Urinary bladder (tissue), 4 donors: ENCODE measurements at places on chromosomes 1 and 21.

DNA sequence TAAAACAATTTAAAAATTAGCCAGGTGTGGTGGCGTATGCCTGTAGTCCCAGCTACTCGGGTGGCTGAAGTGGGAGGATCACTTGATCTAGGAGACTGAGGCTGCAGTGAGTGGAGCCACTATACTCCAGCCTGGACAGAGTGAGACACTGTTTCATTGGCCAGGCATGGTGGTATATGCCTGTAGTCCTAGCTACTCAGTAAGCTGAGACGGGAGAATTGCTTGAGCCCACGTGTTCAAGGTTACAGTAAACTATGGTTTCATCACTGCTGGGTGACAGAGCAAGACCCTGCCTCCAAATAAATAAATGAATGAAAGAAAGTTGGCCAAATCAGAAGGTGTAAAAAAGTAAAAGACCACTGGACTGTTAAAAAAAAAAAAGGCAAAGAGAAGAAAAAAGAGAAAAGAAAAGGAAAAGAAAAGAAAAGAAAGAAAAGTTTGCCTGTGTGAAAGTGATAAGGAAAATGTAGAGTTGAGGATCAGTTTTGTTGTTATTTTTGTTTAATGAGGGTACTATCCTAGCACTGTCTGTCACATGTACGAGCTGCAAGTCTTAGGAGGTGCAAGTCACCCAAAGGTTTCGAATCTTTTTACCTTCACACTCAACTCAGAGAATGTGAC is 52.3 kb downstream of the LUZP1 start:
- DNase-seq = no peak

- no peak for DNase-seq
Observed at GRCh38 chr1:157163273-157164127, 25.3 kb upstream of the ETV3 start.

DNA sequence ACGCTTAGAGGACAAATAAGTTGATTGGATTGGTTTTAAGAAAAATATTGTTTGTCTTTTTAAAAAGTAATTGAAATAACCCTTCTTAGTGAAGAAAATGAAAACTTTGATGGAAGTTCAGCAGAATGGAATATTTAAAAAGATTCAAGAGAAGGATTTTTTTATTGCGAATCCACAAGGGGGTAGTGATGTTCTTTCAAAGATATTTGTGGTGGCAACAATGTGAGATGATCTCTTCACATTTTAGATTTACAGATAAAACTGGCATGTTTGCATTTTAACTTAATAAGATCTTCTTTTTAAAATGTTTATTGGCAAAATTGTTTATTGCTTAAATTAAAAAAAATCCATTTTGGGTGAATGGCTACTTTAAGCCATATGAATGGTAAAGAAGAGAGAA is 8.9 kb downstream of the CAMTA1 start:
- DNase-seq = no peak

DNA sequence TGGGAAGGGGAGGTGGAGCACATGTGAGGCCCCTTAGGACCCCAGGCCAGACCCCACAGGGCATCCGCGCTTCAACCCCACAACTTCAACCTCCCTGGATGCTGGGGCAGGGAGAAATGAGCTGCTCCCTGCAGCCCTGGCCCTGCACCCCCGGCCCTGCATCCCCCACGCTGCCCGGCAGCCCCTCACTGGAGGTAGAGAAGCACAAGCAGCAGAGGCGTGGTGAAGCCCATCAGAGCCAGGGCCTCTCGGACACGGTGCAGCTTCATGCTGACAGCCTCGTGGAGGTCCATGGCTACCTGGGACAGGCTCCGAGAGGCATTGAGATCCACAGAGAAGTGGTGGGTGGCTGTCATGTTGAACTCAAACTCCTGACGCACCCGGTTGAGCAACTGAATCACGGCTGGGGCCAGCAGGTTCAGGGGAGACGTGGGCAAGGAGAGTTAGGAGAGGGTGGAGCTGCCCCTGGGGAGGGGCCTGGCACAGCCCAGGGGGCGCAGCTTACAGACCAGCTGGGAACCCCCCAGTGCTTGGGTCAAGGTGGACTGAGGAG is 3.3 kb downstream of the DCST2 start:
- no peak for DNase-seq

- no peak for DNase-seq
Observed at GRCh38 chr21:42878678-42878992, 704 bp downstream of the WDR4 start.

GRCh38 chr1:32997381-32997891 is 32.8 kb upstream of the RNF19B start:
- no peak for DNase-seq

DNA sequence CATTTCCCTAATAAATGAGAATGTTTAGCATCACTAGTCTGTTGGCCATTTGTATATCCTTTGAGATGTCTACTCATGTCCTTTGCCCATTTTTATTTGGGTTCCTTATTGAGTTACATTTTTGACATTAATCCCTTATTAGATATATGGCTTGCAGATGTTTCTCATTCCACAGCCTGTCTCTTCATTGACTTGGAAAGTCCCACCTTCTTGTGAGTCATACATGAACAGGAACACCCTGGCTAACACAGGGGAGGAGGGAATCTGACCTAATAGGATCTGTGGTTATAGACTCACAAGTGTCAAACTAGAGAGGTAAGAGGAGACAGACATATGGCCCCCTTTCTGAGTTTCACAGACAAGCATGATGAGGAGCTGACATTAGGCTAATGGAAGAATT is 11.5 kb downstream of the ZP4 start:
- no peak for DNase-seq

- DNase-seq = no peak
Observed at GRCh38 chr1:65769636-65770035, 23.1 kb upstream of the PDE4B start.

DNA sequence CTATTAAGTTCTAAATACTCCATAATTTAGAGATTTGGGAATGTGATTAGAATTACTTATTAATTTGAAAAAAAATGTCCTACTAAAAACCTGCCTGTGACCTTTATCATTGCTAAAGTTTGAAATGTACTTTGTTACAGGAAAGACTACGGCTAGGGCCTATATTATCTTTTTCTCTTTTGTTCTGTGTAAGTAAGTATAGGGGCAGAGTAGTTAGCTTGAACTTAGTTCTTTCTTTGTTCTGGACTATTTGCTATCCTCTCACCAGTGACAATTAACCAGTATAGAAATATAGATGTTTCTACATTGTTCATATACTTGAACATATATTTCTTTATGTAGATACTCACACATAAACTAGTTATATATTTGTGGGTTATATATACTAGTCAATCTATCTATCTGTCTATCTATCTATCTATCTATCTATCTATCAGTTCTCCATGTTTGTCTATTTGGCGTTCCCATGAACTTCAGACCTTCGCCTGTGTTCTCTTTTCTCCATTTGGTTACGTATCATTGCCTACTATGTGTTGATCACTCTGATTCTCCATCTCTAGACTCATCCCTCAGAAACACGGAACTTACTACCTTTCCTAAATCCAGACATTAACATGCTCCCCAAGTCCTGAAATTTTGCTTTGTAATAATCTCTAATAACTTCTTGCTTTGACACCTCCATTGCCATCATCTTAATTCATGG is 3.3 kb downstream of the PTPRC start:
- no peak for DNase-seq

DNA sequence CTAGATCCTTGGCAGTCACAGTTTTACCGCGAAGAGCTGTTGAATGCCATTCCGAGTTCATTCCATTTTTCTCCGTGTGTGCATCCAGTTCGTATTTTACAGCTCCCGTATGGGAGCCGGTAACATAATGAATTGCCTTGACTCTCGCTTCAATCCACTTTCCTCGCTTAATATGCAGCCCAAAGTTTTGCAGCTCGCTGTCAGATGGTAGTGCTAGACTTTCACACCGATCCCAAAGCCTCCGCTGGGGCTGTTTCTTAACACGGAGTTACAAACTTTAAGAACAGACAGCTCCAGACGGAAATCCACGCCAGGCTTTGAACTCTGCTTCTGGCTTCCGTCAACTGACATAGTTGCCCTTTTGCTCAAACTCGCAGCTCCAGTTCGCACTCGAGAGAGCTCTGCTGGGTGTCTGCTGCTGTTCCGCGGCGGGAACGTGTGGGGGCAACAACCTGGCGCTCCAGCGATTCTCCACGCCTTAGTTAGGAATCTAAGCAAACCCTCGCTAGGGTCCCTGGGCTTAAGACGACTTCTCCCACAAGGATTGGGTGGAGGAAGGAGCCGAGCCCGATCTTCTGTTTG is 3.5 kb upstream of the ARID1A start:
- DNase-seq = peak; percentile 91

GRCh38 chr1:204155881-204156280 is 4.0 kb upstream of the ETNK2 start:
- no peak for DNase-seq
